ENCODE measurements at places on chromosomes 3 and 15.
A peak's percentile ranks its signal among the peaks of the same experiment; 100 is the strongest.

DNA sequence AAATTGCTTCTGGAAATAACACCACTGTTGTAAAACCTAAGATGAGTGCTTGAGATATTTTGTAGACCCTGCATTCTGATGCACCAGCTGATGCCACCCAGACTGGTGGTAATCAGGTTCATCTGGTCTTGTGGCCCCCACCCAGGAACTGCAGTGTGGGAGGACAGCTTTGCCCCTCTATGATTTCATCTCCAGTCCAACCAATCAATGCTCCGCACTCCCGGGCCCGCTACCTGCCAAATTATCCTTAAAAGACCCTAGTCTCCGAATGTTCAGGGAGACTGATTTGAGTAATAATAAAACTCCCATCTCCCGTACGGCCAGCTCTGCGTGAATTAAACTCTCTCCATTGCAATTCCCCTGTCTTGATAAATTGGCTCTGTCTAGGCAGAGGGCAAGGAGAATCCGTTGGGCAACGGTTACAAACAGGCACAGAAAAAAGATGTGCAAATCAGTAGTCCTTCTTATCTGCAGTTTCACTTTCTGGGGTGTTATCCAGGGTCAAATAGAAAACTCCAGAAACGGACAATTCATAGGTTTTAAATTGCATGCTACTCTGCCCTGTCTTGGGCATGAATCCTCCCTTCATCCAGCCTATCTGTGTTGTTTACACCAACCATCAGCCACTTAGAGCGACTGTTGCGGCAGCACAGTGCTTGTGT, 29.2 kb upstream of the TRPM1 start:
- no peak for DNase-seq

DNA sequence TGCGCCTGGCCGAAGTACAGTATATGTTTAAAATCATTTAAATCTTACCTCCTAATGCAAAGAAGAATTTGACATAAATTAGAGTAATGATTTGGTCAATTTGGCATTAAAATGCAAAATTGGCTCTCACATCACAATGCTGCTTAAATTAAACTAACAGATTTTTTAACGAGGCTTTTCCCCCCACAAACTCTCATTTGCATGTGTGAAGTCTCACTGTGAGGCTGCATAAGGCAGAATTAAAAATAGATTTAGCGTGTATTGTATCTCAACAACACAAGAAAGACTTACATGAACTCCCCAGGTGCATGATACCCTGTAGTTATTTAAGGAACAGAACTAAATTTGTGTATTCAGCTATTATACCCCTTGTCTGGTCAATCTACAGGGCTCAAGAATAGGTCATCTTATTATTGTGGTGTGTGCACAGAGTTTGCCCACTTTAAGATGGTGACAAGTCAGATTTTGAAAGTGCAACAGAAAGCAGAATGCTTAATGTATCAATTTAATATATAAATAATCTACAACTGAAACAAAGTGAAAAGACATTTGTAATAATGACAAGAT, 897.9 kb downstream of the EPHA3 start:
- DNase-seq = no peak

- DNase-seq = no peak
Observed at GRCh38 chr3:138371070-138371965, 22.9 kb downstream of the MRAS start.

DNA sequence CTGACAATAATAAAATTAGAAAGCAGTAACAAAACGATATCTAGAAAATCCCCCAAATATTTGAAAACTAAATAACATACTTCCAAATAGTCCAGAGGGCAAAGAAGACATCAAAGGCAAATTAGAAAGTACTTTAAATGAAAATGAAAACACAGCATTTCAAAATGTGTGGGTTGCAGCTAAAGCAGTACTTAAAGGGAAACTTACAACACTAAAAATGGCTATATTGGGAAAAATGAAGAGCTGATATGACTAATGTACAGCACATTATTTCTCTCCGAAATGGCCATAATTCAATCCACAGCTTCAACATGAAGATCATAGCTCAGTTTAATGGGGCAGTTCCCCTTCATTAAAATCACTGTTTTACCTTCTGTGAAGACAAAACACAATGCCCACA, 71.9 kb downstream of the FBXL22 start:
- no peak for DNase-seq

GRCh38 chr3:28308196-28308595, 40.3 kb upstream of the ZCWPW2 start:
- no peak for DNase-seq

DNA sequence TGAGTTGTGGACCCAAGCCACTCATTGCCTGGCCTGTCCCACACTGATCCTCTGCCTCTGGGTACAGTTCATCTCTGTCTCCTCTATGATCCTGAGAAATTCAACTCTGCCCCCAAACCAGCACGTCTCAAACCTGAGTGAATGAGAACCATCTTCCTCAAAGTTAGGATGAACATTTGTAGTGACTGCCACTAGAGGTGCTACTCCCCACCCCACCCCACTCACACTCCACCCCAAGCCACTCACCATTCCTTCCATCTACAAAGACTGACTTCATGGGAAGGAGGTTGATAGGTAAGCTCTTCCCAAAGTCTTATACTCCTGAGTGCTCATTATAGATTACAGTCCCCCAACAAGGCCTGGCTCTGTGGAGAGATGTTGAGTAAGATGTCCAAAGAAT, 43.8 kb downstream of the NEK10 start:
- no peak for DNase-seq

- DNase-seq = peak; percentile 20
Observed at GRCh38 chr3:56790016-56790821, 11.5 kb downstream of the ARHGEF3 start.

DNA sequence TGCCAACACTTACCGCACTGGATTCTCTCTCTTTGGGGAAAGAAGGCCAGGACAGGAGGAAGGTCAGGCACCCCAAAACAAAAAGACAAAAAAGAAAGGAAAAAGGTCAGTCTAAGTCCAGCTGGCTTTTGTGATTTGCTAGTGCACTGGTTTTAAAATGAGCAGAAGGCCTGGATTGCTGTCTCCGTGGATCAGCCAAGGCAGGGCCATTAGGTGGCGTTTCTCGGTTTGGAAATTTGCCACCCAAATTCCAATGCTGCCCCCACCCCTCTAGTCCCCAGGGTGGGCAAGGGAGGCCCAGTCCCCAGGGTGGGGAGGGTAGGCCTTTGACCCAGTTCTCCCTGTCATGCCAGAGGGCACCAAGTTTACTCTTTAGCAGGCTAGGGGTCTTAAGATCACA, 33.3 kb downstream of the TLE3 start:
- no peak for DNase-seq

GRCh38 chr15:99365242-99365641, 114.0 kb downstream of the LRRC28 start:
- no peak for DNase-seq

GRCh38 chr15:34765741-34766140, 10.9 kb upstream of the GJD2 start:
- no peak for DNase-seq

- DNase-seq = no peak
Observed at GRCh38 chr15:52649686-52650085, 29.5 kb downstream of the ATOSA start.

All from effector CD4-positive, alpha-beta T cell (primary cell).